Ovary (tissue), 10 donors: ENCODE measurements at places on chromosomes 1 and 21. TPM values are rescaled to one million over a fixed set of nuclear protein-coding genes. Genes with fewer than 3 reads are reported as not detected.

DNA sequence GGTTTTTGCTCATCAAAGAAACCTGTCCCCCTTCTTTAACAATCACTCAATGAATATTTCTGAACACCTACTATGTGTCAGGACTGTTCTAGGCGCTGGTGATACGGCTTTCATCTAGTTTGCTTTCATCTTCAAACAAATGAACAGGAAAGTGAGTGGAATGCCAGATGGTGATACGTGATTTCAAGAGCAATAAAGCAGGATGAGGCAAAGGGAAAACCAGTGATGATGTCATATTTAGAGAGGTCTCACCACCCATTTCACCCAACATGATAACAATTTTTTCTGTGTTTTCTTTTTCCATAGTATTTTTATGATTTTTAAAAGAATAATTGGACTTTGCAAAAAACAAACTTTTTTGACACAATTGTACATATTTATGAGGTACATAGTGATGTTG is 11.3 kb upstream of the SLC6A17 start:
- no peak for DNase-seq

DNA sequence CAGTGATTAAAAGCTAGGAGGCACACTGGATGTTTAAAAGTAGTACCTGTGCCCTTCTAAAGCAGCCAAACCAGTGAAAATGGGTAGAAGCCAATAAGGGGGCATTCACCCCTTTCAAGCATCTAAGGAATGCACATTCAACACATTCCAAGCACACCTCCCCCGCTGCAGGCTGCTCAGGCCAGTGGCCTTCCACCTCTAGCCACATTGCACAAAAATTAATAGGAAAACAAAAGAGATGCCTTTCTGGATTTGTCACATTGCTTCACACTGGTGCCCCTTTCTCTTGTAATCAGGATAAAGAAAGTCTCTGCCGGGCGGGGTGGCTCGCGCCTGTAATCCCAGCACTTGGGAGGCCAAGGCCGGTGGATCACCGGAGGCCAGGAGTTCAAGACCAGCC is 834.0 kb downstream of the USP25 start:
- no peak for DNase-seq

GRCh38 chr1:153180556-153180955 is 22.7 kb upstream of the LELP1 start:
- no peak for DNase-seq

DNA sequence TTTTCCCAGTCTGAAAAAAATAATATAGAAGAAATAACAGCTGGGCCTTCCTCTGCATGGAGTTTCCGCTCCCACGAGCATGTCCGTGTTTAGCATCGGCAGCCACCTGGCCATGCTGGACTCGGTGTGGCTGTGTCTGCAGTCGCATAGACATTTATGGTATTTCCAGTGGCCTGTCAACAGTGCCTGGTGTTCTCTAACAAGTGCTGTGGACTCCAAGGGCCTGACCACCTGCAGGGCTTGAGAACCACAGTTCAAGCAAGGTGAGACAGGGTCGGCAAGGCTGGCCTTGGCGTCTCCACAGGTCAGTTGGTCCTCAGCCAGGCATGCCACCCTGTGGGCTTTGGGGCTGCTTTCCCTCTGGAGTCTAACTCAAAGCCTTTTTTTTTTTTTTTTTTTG is 124.8 kb downstream of the PGBD5 start:
- no peak for DNase-seq

DNA sequence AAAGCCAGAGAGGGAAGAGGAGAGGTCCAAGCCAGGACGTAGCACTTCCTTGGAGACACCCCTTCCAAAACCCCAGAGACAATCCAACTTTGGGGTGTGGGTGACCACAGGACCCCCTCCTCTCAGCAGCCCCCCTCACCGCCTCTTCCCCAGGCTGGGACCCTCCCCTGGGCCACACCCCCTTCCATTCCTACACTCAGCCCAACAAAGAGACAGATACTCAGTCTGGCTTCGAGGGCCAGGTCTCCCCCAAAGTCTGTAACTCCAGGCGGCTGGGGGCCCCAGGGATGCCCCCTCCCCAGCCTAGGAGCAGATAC is 1.4 kb downstream of the MEX3A start:
- DNase-seq: peak; percentile 50

DNA sequence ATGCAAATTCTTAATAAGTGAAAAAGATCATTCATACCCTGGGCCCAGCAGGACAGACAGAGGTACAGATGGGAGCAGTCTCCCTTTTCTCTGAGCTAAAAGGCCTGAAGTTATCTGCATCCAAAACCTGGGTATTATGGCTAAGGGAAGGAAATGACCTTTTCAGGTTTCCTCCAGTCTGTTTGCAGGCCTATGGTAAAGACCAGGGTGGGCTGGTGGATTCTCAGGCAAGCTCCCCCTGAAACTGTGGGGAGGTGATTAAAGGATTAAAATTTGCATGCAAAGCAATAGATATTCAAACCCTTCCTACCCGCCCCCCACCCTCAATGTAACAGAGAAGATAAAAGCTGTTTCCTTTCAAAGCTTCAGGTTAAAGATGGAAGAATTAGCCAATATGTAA is 471.8 kb upstream of the RUNX1 start:
- no peak for DNase-seq

GRCh38 chr1:157956732-157957131 is 36.7 kb upstream of the KIRREL1 start:
- no peak for DNase-seq

- DNase-seq: no peak
These were observed 319.4 kb upstream of the NFIA start for GRCh38 chr1:60762911-60763310.

- no peak for DNase-seq
These were observed 207.9 kb upstream of the ST6GALNAC5 start for GRCh38 chr1:76659171-76659940.

DNA sequence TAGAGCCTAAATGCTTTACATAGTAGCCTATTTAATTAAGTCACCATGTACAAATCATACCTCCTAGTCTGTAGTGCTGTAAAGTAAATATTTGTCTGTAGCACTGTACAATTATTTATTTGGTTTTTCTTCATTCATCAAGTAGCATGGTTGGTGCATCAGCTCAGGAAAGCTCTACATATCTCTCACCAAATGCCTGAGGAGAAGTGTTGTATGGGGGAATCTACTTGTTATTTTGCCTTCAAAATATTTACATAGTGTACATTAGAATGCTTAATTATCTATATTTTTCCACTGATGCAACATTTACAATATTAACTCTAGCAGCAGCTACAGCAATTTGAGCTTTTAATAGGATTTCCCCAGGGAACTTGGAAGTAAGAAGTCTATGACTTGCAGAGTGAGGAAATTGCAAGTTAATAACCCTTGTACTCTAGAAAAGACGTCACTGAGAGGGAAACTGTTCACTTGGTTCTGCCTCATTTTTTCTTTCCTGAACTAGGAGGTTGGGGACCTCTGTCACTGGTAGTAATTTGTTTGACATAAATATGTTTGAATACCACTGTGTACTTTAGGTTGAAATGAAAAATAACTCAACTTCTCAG is 207.4 kb downstream of the PDE4B start:
- DNase-seq: no peak

DNA sequence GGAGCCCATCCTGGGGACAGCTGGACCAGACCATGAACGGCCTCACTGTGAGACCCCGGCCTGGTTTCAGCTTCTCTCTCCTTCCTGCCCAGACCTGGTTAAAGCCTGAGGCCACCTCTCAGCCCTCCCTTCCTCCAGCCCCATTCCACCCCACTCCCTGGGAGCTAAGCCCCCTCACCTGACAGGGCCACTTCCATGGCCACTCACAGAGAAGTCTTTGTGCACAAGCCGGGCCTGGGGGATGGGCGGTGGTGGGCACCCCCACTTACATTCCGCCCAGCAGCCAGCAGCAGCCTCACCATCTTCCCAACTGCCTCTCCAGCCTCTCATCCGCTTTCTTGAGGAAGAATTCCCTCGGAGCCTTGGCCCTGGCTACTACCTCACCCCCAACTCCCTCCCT is 40.4 kb downstream of the RHBG start:
- no peak for DNase-seq

DNA sequence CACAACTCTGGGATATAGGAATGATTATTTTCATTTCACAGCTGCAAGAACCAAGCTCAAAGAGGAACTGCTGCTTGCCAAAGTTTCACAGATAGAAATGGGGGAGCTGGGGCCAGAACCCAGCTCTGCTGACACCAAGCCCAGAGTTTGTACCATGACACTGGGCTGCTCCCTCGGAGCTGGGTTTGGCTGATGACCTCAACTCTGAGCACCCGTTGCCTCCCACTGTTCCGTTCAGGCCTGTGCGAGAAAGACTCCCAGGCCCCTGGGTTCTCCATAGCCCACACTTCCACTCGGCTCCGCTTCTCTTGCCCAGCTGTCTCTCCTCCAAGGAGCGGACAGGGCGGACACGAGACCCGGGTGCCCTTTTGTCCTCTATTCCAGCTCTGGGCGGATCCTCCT is 55.2 kb downstream of the NGF start:
- DNase-seq: peak; percentile 90

DNA sequence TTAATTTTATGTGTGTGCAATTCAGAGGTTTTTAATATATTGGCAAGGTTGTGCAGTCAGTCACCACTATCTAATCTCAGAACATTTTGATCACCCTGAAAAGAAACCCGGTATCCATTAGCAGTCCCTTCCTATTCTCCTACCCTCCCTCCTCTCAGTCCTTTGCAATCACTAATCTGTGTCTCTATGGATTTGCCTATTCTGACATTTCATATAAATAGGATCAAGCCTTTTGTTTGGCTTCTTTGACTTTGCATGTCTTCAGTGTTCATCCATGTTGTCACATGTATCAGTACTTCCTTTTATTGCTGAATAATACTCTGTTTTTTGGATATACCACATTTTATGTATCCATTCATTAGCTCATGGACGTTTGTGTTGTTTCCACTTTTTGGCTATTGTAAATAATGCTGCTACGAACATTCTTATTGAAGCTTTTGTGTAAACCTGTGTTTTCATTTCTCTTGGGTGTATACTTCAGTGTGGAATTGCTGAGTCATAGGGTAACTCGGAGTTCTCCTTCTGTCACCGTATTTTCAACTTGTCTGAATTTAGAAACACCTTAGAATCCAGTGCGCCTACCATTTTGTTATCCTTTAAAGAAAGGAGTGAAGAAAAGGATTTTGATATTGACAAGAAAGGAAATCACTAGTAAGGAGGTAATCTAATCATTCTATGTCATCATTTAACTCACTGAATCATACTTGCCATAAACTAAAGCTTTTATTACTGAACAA is 3.4 kb downstream of the CEP85 start:
- no peak for DNase-seq

DNA sequence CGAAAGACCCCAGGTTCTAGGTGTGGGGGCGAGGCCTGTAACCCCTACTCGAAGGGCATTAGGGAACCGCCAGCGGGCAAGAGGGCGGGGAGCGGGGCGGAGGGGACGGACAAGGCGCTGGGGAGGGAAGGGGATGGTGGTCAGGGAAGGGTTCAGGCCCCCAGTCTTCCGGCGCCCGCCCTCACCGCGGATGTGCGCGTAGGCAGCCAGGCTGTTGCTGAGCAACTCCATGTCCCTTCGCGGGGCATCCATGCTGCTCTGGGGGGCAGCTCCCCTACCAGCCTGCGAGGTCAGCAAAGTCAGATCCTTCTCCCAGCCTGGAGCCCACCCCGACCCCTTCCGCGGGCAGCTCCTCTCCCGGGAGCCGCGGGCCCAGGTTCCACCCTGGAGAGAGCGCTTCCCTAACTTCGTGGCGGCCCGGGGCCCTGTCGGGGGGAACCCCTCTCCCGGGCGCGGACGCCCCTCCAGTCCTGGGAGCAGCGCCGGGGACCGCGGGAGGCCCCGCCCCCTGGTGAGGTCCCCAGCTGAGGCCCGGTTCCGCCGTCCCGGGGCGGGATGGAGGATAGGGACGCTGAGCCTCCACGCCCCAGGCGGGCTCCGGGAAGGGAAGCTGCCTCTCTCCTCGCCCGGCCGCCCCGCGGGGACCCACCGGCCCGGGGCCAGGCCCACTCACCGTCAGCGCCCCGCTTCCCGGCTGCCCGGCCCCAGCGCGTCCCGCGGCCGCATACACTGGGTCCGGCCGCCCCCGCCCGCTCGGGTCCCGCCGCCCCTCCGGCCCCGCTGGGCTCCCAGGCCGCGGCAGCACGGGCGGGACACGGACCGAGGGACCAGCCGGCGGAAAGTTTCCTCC is 434 bp downstream of the EVA1B start:
- peak; percentile 71 for DNase-seq

DNA sequence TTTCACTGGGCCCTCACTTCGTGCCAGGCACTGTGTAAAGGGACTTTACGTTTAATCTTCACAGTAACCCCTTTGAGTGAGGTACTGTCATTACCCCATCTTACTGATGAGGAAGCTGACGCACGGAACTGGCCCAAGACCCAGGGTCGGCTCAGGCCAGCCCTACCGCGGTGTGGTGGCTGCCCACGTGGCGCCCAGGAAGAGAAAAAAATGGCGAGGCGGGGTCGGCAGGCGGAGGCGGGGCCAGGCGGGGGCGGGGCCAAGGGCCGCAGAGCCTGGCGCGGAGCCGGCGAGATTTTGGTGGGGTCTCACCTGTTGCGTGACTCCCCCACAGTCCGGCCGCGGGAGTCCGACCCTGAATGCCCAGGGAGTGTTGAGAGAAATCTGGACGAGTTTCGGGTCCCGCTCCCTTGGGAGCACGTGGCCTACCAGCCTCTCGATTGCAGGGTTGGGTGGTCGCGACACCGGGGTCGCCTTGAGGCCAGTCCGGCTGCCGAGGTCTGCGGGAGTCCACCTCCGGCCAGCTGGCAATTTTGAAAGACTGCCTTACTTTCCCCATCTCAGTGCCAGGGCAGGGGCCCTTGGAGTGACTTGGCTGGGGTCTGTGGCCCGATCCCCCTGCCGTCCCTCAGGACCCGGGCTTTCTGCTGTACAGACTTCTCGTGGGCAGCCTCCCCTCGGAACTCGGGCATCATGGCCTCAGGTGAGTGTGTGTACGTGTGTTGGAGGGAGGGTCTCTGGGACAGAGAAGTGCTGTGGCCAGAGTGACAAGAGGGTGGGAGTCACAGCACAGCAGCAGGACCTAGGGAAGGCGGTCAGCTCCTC is at the start of the genes AMPD2 and GNAT2:
Gene AMPD2, plus strand, starts transcription at position 262 of the 825 bp plus-strand sequence. CDS start 1,339 bp downstream, outside the sequence.
Gene GNAT2, minus strand, starts transcription at position 41 of the 825 bp plus-strand sequence. CDS start 6,746 bp downstream, outside the sequence.
- peak; percentile 83 for DNase-seq

- DNase-seq: no peak
These were observed 39.9 kb upstream of the TARBP1 start for GRCh38 chr1:234518876-234519275.

- DNase-seq: no peak
These were observed 2.7 kb upstream of the DCAF6 start for GRCh38 chr1:167933788-167934187.

- DNase-seq: peak; percentile 30
These were observed 38.2 kb downstream of the POU2F1 start for GRCh38 chr1:167258858-167259257.

Gene NBPF10
- total RNA-seq: 1.5 TPM

Gene USH2A
- not detected for total RNA-seq

Gene POU2F1
- 14.1 TPM for total RNA-seq

Gene BCAN
- 0.20 TPM for total RNA-seq

Gene TNFRSF8
- total RNA-seq: 10.9 TPM

Gene STX12
- total RNA-seq: 41.2 TPM

Gene RSPH1
- total RNA-seq: 5.3 TPM

Gene CXADR
- total RNA-seq: 0.13 TPM

Gene SCYL3
- 6.3 TPM for total RNA-seq
